ENCODE measurements at places on chromosomes 6 and 20.

GRCh38 chr20:20519269-20519668 lies 151.4 kb downstream of the INSM1 start:
- DNase-seq: no peak

DNA sequence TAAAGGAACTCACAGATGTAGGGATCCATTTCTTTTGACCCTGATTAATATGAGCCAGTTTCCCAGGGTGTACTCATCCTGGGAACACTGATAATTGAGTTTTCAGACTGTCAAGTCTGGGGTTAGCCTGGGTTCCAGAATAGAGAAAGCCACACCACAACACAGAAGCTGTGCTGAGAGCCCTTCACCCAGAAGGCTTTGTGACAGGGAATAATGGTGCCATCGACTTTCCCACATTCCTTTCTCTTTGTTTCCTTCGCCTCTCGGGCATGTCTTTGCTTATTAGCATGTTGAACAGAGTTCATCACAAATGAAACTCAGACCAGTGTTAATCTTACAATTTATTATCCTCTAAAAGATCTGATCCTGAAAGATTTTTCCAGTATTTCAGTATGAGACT lies 95.0 kb downstream of the TCP11 start:
- DNase-seq: no peak

- DNase-seq: no peak
Observed at GRCh38 chr6:30861257-30862048, 22.9 kb upstream of the DDR1 start.

DNA sequence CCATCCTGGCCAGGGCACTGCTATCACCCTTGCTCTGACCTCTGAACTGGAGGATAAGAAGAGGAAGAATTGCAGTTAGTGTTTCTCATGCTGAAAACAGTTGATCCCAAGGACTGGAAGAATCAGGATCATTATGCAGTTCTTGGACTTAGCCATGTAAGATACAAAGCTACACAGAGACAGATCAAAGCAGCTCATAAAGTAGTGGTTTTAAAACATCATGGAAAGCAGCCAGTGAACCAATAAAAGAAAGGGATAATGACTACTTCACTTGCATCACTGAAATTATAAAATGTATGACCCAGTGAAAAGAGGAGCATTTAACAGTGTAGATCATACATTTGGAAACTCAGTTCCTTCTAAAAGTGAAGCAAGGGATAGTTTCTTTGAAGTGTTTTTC lies 47.7 kb downstream of the DNAH8 start:
- DNase-seq: no peak

- peak; percentile 26 for DNase-seq
Observed at GRCh38 chr6:88804701-88805100, 158.7 kb downstream of the RNGTT start.

DNA sequence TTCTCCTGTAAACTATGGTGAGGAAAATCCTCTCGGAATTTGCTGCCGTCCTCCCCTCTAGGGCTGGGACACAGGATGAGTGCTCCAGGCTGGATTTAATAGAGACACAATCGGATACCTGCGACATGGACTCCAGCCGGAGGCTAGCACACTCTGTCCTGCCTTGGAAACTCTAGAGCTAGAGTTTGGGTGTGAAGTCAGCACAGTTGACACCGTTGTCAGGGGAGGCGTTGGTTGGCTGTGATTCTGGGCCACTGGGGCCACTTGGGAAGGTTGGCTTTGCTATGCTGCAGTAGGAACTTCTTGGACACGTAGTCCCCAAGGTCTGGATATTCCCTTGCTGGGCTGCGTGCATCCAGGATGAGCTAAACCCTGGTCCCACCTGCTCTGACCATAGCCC lies 169.4 kb downstream of the NRN1 start:
- no peak for DNase-seq

DNA sequence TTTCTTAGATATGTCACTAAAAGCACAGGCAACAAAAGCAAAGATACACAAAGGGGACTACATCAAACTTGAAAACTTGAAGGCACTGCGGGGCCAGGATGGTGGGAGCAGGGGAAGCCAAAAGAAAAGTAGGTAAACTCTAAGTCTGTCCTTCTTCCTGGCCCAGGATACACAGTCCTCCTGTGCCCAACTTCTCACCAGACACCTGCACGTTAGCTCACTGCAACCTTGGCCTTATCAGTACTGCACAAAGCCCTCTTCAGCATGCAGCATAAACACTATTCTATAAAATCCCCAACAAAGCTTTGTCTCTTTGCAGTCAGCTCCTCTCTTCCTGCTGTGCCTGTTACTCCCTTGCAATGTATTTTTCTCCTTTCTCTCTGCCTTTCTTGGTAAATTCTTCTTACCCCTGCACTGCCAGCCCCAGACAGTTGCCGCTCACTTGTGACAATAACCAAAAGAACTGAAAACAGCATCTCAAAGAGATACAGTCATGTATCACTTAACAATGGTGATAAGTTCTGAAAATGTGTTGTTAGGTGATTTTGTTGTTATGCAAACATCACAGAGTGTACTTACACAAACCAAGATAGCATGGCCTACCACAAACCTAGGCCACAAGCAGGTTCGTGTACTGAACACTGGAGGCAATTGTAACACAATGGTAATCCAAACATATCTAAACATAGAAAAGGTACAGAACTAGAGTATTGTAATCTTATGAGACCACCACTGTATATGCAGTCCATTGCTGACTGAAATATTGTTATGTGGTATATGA lies 51.2 kb downstream of the NINL start:
- no peak for DNase-seq

DNA sequence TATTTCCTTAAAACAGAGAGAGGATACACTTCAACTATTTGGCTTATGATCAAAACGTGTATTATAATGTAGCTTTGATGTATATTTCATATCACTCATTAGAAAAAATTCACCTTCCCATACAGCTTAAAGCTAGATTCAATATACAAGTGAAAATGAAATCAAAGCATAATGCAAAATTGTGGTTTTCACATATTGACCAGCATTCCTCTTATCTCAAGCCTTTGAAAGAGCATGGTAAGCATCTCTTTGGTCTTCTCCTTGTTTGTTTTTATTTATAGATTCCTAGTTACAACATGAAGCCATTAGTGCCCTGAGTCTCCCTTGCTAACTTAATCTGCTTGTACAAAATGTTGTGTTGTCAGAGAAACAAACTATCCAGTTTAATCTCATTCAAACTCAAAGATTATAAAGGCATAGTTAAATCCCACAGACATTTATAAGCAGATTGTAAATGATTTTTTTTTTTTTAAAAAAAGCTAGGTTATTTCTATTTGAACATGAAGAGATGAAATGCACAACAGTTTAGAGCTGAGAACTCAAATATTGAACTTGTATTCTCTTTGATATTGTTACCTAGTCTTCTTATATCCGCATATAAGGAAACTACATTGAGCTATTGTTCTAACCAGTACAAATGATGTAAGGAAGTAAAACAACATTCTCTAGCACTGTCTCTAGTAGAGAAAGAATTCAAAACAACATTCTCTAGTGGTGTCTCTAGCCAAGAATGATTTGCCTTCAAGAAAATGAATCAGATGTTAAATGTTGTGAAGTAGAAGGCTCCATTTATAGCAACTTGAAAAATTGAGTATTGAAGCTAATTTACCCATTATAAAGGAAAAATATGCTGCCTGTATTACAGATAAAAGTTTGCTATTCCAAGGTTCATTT lies 31.2 kb upstream of the SMIM28 start:
- DNase-seq: no peak

- no peak for DNase-seq
Observed at GRCh38 chr6:131124336-131125071, 10.8 kb upstream of the AKAP7 start.

GRCh38 chr6:136113736-136114173 lies 136.4 kb downstream of the MTFR2 start:
- DNase-seq: peak; percentile 51

DNA sequence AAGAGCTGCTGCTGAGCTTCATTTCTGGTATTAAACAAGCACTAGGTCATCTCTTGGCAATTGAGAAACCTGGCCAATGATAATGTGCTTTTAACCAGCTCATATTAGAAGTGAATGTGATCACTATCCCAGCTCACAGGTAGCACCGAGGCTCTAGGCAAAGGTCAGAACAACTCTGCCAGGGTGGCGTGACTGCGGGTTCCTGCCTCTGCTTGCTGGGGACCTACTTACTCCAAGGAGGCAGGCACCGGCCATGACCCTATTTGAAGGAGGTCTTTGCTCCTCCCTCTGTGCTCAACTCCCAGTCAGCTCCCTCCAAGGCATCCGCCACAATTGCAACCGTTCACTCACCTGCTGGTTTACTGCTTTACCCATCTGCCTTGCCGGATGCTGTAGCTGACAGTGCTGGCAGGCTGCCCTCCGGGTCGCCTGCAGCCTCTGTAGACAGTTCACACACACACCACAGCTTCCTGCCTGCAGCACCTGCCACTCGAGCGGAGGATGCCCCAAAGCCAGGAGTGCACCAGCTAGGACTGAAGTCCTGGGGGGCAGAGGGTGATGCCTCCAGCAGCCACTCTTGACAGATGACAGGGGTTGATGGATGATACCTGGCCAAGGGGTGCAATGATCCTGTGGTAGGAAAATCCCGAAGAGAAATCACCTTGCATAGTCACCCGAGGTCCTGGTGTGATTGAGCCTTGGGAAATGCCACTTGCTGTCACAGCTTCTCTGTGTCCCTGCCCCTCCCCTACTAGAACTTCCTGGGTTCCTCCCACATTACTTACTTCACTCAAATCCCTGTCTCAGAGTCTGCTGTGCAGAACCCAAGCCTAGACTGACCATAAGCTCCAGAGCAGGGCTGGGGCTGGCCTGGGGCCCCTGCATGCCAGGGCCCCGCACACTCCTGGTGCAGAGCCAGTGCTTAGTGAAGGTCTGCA lies 8.8 kb upstream of the VSX1 start:
- no peak for DNase-seq

- no peak for DNase-seq
Observed at GRCh38 chr6:138500867-138501446, 1.7 kb upstream of the NHSL1 start.

- no peak for DNase-seq
Observed at GRCh38 chr6:36752187-36752885, 54.7 kb downstream of the RAB44 start.
